ENCODE measurements at places on chromosomes 1 and 21.

- no peak for DNase-seq
Measured at GRCh38 chr21:41411449-41412089, 14.5 kb upstream of the MX1 start.

GRCh38 chr1:17886838-17887441 is 131.8 kb downstream of the ACTL8 start:
- DNase-seq: no peak

- DNase-seq: peak; percentile 18
Measured at GRCh38 chr1:32400876-32401631, 6.8 kb upstream of the BSDC1 start.

GRCh38 chr21:36005018-36005417 is 55.3 kb downstream of the SETD4 start:
- no peak for DNase-seq

- no peak for DNase-seq
Measured at GRCh38 chr21:25809013-25809412, 74.2 kb downstream of the GABPA start.

DNA sequence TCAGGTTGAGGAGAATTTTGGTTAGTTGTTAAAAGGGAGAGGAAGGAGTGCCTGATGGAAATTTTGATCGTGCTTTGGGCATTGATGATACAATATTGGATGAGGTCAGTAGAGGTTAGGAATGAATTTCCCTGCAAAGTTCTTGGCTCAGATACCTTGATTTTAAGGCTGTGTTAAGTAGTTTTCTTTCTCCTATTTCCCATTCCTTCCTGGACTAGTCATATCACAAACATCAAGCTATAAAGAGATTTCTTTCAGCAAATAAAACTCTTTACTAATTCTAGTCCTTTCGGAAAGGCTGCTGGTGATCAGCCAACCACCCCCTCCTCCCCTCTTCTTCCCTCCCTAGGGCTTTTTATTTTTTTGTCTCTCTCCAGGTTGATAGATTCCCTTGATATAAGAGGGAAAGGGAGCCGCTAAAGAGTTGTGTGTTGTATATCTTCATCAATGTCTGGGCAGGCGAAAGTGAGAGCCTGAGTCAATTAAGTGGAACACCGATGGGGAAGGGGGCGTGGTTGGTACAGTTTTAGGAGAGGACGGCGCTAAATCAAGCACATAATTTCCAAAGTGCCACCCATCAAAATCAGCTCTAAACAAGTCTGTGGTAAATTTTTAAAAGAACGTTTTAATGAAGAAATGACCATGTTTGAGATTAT is 100.1 kb upstream of the PLXNA2 start:
- no peak for DNase-seq

DNA sequence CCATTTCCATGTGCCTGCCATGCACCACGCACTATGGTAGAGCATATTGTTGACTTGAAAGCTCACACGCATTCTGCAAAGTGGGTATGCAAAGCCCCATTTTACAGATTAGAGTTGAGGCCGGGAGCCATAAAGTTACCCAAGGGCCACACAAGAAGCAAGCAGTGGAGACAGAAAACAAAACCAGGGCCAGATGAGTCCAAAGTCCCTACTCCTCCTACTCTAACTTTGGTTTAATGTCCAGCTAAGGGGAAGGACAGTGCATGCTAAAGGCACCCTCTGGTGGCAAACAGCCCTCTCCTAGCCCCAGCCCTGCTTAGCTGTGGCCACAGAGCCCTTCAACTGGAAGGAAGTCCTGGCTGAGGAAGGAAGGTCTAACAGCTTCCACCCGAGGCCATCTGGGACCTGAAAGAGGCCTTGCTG is 74.9 kb downstream of the SLC66A1 start:
- no peak for DNase-seq

- no peak for DNase-seq
Measured at GRCh38 chr1:96643519-96643918, 78.1 kb upstream of the PTBP2 start.

DNA sequence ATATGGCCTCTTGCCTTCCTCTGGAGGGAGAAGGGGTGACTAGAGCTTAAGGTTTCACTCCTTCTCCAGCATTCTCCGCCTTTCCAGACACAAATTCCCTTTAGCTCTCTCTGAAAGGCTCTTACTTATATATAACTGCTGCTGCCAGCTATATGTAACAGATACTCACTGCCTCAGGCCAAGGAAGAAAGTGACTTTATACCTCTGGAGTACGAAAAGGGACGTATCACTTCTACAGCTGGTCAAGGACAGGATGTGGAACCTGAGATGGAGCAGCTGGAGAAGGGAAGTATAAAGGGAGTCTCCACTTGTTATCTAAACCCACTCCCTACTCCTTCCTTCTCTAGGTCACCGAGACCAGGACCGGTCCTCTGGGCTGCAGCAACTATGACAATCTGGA is 102.4 kb downstream of the BRINP2 start:
- no peak for DNase-seq

- no peak for DNase-seq
Measured at GRCh38 chr21:31052489-31053142, 14.3 kb upstream of the KRTAP19-8 start.

- no peak for DNase-seq
Measured at GRCh38 chr1:239387304-239388158, 1.2 kb downstream of the CHRM3 start.

GRCh38 chr1:100719490-100719889 is at the start of gene VCAM1:
TSS of gene VCAM1 (plus strand) at chr1:100719742. CDS start at chr1:100719861, 119 bp downstream.
- no peak for DNase-seq

DNA sequence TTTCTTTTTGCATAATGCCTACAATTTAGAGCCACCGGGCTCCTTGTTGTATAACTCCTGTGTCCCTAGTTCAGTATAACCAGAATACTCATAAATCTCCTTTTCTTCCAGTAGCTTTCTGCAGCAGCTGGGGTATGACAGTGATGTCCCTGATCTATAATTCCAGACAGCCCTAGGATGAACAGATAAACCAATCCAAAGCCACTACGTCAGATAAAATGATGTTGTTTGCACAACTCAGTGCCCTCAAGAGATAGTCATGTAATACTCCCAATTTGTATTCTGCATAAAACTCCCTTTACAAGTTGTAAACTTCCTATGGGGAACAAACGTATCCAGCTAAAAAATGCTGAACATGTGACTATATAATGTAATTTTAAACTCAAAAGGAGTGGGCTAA is 44.7 kb downstream of the ZNF326 start:
- DNase-seq: no peak

- DNase-seq: no peak
Measured at GRCh38 chr21:20729376-20729775, 268.8 kb upstream of the NCAM2 start.

GRCh38 chr1:47921935-47922415 is 75.2 kb downstream of the TRABD2B start:
- no peak for DNase-seq

All from activated effector memory CD4-positive, alpha-beta T cell treated with Interleukin-2 at 50 U/mL for 16 hours (primary cell).